Posterior vena cava (tissue), 2 donors: ENCODE measurements at places on chromosomes 4 and X.

GRCh38 chr4:170386971-170387370, 297.2 kb upstream of the AADAT start:
- DNase-seq: no peak

DNA sequence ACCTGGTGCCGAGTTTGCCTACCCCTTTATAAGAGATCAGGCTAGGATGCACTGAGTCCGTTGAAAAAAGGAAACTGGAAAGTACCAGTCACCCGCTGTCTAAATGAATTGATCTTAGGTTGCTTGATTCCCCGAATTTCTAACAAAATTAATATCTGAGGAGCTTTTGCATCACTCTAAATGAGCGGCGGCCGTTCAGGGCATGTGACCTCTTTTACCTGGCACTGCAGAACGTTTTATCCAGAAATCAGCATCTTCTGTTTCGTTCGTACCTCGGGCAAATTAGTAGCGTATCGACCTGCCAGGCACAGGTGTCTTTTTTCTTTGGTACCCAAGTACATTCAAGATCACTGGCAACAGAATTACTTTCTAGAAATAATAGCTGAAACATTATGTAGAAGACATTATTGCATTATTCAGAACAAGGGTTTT, 876 bp downstream of the KLHL2 start:
- DNase-seq: no peak

GRCh38 chrX:115630204-115630603, 69.2 kb downstream of the PLS3 start:
- DNase-seq: no peak

GRCh38 chr4:104868533-104868932, 278.1 kb upstream of the TET2 start:
- no peak for DNase-seq

- DNase-seq: peak; percentile 94
Measured at GRCh38 chr4:53702334-53703266, 111.3 kb upstream of the LNX1 start.

GRCh38 chr4:95394752-95395306, 153.9 kb downstream of the UNC5C start:
- DNase-seq: no peak
